Neural crest cell (in vitro differentiated cells): ENCODE measurements at places on chromosomes 16 and 17. TPM values are rescaled to one million over a fixed set of nuclear protein-coding genes. Genes with fewer than 3 reads are reported as not detected.

DNA sequence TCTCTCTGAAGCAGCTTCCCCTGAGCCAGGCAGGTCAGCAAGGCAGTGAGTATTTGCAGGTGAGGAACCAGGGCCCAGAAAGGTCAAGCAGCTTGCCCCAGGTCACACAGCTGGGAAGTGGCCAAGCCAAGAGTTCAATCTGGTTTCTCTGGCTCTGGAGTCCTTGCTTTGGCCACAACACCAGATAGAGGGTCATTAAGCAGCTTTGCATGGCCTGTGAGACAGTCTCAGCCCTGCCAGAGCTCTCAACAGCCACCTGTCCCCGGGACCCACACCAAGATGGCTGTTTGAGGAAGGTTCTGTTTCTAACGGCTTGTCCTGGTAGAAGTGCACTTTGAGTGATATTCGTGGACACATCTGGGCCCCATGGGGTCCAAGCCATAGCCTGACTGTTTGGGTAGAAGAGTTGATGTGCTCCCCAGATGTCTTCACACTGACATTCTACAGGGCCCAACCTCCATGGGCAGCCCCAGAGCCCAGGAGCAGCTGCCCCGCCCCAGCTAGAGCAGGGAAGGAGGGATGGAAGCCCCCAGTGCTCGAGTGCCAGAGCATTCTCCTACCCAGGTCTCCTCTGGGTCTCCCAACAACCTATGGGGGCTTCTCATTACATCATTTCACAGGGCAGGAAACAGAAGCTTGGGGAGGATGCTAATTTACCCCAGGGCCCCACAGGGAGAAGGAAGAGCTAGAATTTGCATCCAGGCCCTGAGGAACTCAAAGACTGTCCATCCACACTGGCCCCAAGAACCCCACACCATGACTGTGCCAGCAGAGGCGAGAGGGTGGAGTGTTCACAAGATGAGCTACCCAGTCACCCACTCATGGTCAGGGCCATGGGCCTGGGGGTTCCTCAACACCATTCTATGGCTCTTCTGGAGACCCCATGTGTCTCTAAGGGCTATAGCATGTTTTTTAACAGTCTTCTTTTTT lies 107.3 kb upstream of the CDH5 start:
- H3K27ac ChIP-seq = peak overlapping the region; percentile 19
- no peaks in the 10 kb centered on the region for H3K36me3 ChIP-seq
- peaks cover 18% of the 10 kb centered on the region for H3K27me3 ChIP-seq
- no peak for DNase-seq
- no peaks in the 10 kb centered on the region for H3K4me1 ChIP-seq

- DNase-seq = no peak
- H3K4me1 ChIP-seq = peaks cover 88% of the 10 kb centered on the region
- no peaks in the 10 kb centered on the region for H3K27me3 ChIP-seq
- peak overlapping the region; percentile 86 for H3K27ac ChIP-seq
- H3K36me3 ChIP-seq = peaks cover 5% of the 10 kb centered on the region
These were observed 17.3 kb downstream of the COTL1 start for GRCh38 chr16:84600343-84601229.

DNA sequence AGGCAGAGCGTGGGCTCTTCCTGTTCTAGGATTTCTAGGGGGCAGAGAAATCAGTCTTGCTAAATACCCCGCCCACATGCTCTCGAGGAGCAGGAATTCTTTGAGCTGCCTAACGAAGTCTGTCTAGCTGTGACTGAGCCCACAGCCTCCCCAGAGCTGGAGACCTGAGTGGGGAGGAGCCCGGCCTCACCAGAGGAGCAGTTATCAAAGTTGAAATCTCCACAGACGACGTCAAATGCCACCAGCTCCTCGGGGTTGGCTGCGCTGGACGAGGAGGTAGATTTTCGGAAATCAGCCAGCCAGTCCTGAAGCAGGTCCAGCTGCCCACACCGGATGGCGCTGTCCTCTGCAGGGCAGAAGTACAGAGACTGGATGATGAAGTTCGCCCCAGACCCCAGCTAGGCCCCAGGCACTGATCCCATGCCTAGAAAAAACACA lies 53.8 kb downstream of the PRMT7 start:
- H3K4me3 ChIP-seq = peak overlapping the region; percentile 12
- no peaks in the 10 kb centered on the region for H3K36me3 ChIP-seq
- no peaks in the 10 kb centered on the region for H3K27me3 ChIP-seq
- no peak for DNase-seq
- peaks cover 21% of the 10 kb centered on the region for H3K4me1 ChIP-seq

The CHST6 gene
- 22.4 and 23.1 TPM in 2 replicates for total RNA-seq

- no peak overlapping the region for H3K4me3 ChIP-seq
- DNase-seq = no peak
- H3K27ac ChIP-seq = no peak overlapping the region
- H3K36me3 ChIP-seq = no peaks in the 10 kb centered on the region
- peaks cover 2% of the 10 kb centered on the region for H3K27me3 ChIP-seq
- no peaks in the 10 kb centered on the region for H3K4me1 ChIP-seq
These were observed 343.4 kb downstream of the SHISA9 start for GRCh38 chr16:13244770-13245169.

- peaks cover 46% of the 10 kb centered on the region for H3K4me1 ChIP-seq
- H3K4me3 ChIP-seq = peak overlapping the region; percentile 10
- H3K36me3 ChIP-seq = no peaks in the 10 kb centered on the region
- no peak overlapping the region for H3K27ac ChIP-seq
These were observed 51.8 kb downstream of the RAI1 start for GRCh38 chr17:17732892-17733670.

- no peak overlapping the region for H3K4me3 ChIP-seq
- no peaks in the 10 kb centered on the region for H3K27me3 ChIP-seq
- DNase-seq = no peak
- no peaks in the 10 kb centered on the region for H3K36me3 ChIP-seq
These were observed 222.0 kb downstream of the HS3ST3B1 start for GRCh38 chr17:14522795-14523387.

The GRIN2A gene
- 0.09 and 0.48 TPM in 2 replicates for total RNA-seq

DNA sequence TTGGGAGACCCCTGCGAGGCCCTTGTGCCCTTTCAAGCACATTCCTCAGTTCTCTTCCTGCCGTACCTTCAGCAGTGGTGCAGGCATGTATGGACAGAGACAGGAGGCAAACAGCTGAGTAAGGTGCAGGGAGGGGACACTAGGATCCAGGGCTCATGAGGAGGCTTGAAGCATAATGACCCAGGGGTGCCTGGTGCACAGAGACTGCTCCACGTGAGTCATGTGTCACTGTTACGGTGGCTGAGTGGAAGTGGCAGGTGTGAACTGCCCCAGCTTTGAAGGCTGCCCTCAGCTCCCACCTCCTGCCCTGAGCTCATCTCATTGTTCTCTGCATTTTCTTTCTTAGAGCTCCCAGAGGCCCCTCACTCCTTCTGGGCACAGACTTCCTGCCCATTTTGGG lies 124.8 kb downstream of the NTN1 start:
- H3K27me3 ChIP-seq = no peaks in the 10 kb centered on the region
- H3K27ac ChIP-seq = no peak overlapping the region
- H3K4me3 ChIP-seq = no peak overlapping the region
- peaks cover 24% of the 10 kb centered on the region for H3K4me1 ChIP-seq

DNA sequence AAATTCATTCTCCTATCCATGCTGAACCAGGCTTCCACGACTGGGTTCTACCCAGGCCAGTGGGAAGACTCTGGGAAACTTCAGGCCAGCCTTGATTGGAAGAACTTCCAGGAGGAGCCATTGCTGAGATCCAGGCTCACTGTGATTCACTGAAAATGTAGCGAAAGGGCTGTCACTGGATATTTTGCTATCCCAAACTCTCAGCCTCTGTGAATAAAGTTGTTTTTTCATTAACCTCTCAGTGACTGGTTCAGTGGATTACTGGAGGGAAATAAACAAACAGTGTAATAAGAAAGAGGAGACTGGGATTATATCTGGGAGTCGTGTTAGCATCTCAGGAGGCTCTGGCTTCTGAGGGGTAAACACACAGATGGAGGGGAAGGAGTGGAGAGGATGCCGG lies 3.1 kb downstream of the FOXL1 start:
- H3K27ac ChIP-seq = no peak overlapping the region
- no peaks in the 10 kb centered on the region for H3K36me3 ChIP-seq
- no peak for DNase-seq
- peaks cover 74% of the 10 kb centered on the region for H3K27me3 ChIP-seq
- peaks cover 19% of the 10 kb centered on the region for H3K4me1 ChIP-seq

DNA sequence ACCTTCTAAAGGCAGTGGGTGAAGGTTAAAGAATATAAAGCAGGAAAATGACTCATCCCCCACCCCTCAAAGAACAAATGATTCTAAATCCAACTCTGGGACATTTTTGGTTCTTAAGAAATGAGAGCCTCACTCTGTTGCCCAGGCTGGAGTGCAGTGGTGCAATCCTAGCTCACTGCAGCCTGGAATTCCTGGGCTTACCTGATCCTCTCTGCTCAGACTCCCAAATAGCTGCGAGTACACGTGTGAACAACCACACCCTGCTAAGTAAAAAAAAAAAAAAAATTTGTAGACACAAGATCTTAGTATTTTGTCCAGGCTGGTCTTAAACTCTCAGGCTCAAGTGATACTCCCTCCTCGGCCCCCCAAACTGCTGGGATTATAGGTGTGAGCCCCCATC lies 298.8 kb upstream of the MAF start:
- H3K27ac ChIP-seq = peak overlapping the region; percentile 43
- H3K4me1 ChIP-seq = peaks cover 8% of the 10 kb centered on the region
- no peaks in the 10 kb centered on the region for H3K36me3 ChIP-seq

DNA sequence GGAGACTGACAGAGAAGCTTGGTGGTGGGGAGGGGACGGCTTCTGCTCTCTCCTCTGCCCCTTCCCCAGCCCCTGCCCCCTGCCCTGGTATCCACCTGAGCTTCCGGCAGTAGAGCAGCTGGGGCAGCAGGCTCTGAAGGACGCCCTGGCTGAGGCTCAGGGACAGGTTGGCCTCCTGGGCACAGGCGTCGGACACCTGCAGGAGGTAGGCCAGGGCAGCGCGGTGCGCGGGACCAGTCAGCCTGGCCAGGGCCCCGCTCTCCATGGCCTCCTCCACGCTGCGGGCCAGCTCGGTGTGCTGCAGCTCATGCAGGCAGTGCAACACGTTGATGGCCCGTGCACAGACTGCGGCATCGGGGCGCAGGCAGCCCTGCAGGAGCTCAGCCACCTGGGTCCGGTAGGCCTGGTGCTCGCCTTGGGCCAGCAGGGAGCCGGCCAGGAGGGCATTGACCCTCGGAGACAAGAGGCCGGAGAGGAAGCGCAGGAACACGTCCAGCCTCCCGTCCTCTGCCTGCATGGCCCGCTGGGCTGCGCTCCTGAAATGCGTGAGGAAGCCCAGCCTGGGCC lies 14.2 kb downstream of the NLRC3 start:
- no peaks in the 10 kb centered on the region for H3K27me3 ChIP-seq
- no peak for DNase-seq
- H3K4me3 ChIP-seq = no peak overlapping the region
- H3K27ac ChIP-seq = no peak overlapping the region

The CD300A gene
- not detected in 2 replicates for total RNA-seq

- peaks cover 33% of the 10 kb centered on the region for H3K4me1 ChIP-seq
- no peaks in the 10 kb centered on the region for H3K27me3 ChIP-seq
- H3K27ac ChIP-seq = peak overlapping the region; percentile 8
- no peaks in the 10 kb centered on the region for H3K36me3 ChIP-seq
- H3K4me3 ChIP-seq = no peak overlapping the region
These were observed 20.7 kb downstream of the ZNF652 start for GRCh38 chr17:49341356-49341755.

DNA sequence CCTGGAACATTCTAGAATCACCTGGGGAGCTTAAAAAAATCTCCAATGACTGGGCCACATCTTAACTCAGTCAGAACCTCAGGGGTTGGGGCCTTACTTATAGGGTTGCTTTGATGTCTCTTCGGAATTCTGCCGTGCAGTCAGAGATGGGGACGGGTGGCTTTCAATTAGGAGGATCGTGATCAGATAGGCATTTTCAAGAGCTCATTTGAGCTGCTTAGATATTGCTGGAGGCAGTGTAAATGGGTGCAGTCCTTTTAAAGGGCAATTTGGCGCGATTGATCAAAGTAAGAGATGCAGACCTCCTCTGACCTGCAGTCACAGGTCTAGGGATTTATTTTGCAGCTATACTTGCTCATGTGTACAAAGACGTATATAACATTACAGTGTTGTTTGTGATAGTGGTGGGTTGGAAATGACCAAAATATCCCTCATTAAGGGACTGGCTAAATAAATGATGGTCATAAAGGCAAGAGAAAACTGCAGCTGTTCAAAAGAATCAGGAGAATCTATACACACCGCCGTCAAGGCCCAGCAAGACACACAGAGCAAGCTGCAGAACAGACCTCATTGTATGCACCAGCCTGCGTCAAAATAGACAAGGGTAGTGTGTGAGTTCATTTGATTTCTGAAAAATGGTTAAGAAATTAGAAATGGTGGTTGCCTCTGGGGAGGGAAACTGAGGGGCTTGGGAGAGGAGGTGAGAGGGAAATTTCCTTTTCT lies 6.3 kb upstream of the KCNG4 start:
- no peaks in the 10 kb centered on the region for H3K27me3 ChIP-seq
- H3K4me1 ChIP-seq = peaks cover 9% of the 10 kb centered on the region
- H3K27ac ChIP-seq = no peak overlapping the region
- DNase-seq = no peak
- H3K4me3 ChIP-seq = no peak overlapping the region

The SCPEP1 gene
- total RNA-seq = 24.6 and 26.9 TPM in 2 replicates

The ZNF423 gene
- 55.0 and 55.4 TPM in 2 replicates for total RNA-seq

The SAMD14 gene
- 26.1 and 28.7 TPM in 2 replicates for total RNA-seq

The SLFN14 gene
- not detected in 2 replicates for total RNA-seq

GRCh38 chr16:26475596-26475995 lies 591.1 kb upstream of the C16orf82 start:
- peaks cover 10% of the 10 kb centered on the region for H3K36me3 ChIP-seq
- no peaks in the 10 kb centered on the region for H3K4me1 ChIP-seq
- no peak for DNase-seq
- peaks cover under 1% of the 10 kb centered on the region for H3K27me3 ChIP-seq

The IGSF6 gene
- not detected in 2 replicates for total RNA-seq

- H3K27ac ChIP-seq = no peak overlapping the region
- H3K4me3 ChIP-seq = no peak overlapping the region
- no peak for DNase-seq
- H3K4me1 ChIP-seq = peaks cover 39% of the 10 kb centered on the region
- H3K27me3 ChIP-seq = no peaks in the 10 kb centered on the region
These were observed 75.5 kb downstream of the AATF start for GRCh38 chr17:37024181-37024637.

GRCh38 chr17:60077672-60078519 lies 825 bp downstream of the HEATR6 start:
- peak overlapping the region; percentile 93 for H3K4me3 ChIP-seq
- H3K27ac ChIP-seq = peak overlapping the region; percentile 28
- no peaks in the 10 kb centered on the region for H3K36me3 ChIP-seq
- H3K27me3 ChIP-seq = no peaks in the 10 kb centered on the region
- no peak for DNase-seq

The CASKIN1 gene
- total RNA-seq = 18.9 and 20.2 TPM in 2 replicates

GRCh38 chr17:74163271-74163821 lies 40.1 kb upstream of the RPL38 start:
- H3K4me1 ChIP-seq = peaks cover 10% of the 10 kb centered on the region
- no peak overlapping the region for H3K27ac ChIP-seq
- no peaks in the 10 kb centered on the region for H3K36me3 ChIP-seq
- no peak overlapping the region for H3K4me3 ChIP-seq
- peaks cover 4% of the 10 kb centered on the region for H3K27me3 ChIP-seq

GRCh38 chr16:81664153-81664552 lies 114.9 kb upstream of the PLCG2 start:
- H3K36me3 ChIP-seq = peaks cover 14% of the 10 kb centered on the region
- DNase-seq = no peak
- H3K27ac ChIP-seq = no peak overlapping the region
- H3K27me3 ChIP-seq = peaks cover 3% of the 10 kb centered on the region
- peaks cover 34% of the 10 kb centered on the region for H3K4me1 ChIP-seq

GRCh38 chr17:1626333-1626732 lies 2.3 kb downstream of the SLC43A2 start:
- no peak for DNase-seq
- H3K4me3 ChIP-seq = peak overlapping the region; percentile 87
- H3K4me1 ChIP-seq = peaks cover 29% of the 10 kb centered on the region
- H3K27me3 ChIP-seq = peaks cover 35% of the 10 kb centered on the region
- H3K27ac ChIP-seq = no peak overlapping the region

GRCh38 chr16:29312835-29313558 lies 93.5 kb downstream of the NPIPB11 start:
- peaks cover 51% of the 10 kb centered on the region for H3K4me1 ChIP-seq
- peaks cover 3% of the 10 kb centered on the region for H3K27me3 ChIP-seq
- DNase-seq = no peak
